Stimulated activated CD8-positive, alpha-beta memory T cell treated with anti-CD3 and anti-CD28 coated beads, Interleukin-7, amount 100 ng/mL, for 48 hours (primary cell): ENCODE measurements at places on chromosomes 6 and 20.

DNA sequence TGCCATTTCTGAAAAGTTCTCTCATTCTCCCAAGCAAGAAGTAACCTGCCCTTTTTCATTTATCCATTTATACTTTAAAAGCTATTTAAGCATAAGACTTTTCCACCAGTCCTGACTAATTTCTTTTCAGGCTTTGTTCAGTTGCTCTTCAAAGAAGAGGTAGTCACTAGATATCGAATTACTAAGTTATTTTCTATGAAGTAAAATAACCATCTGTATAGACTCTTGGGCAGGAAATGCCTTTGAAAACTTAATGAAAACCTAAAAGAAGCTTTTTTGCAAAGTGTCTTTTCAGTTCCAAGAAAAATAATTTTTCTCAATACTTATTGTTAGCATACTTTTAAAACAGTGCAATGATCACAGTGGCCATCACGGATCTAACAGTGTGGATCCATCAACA, 31.3 kb upstream of the LAMP5 start:
- no peak for DNase-seq

DNA sequence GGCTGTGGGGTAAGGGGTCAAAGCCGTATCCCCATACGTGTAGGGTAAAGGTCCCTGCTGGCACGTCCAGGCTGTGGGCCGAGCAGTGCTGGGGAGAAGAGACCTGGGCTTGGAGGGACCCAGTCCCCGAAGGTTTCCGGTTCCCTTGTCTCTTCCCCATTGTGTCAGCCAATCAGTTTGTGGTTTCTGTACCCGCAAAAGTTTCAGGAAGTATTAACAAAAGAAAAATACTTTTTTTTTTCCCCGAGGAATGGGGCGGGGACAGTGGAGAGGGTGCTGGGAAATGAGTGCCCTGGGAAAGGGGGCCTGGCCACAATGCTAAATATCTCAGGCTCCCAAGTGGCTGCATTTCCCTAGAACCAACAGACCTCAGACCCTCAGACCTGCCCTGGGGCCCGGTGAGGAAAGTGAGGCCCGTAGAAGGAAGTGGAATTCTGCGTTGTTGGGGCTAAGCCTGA, 15.2 kb upstream of the AMD1 start:
- no peak for DNase-seq

GRCh38 chr6:37588735-37589108, 89.0 kb upstream of the CCDC167 start:
- DNase-seq, result no peak

- no peak for DNase-seq
Observed at GRCh38 chr6:75393806-75394205, 99.8 kb downstream of the FILIP1 start.

GRCh38 chr20:58384821-58385220, 4.2 kb upstream of the VAPB start:
- DNase-seq, result no peak

GRCh38 chr6:53159558-53159957, 10.9 kb upstream of the GCM1 start:
- DNase-seq, result no peak

- DNase-seq, result no peak
Observed at GRCh38 chr6:26022737-26023136, 60.1 kb downstream of the TRIM38 start.

DNA sequence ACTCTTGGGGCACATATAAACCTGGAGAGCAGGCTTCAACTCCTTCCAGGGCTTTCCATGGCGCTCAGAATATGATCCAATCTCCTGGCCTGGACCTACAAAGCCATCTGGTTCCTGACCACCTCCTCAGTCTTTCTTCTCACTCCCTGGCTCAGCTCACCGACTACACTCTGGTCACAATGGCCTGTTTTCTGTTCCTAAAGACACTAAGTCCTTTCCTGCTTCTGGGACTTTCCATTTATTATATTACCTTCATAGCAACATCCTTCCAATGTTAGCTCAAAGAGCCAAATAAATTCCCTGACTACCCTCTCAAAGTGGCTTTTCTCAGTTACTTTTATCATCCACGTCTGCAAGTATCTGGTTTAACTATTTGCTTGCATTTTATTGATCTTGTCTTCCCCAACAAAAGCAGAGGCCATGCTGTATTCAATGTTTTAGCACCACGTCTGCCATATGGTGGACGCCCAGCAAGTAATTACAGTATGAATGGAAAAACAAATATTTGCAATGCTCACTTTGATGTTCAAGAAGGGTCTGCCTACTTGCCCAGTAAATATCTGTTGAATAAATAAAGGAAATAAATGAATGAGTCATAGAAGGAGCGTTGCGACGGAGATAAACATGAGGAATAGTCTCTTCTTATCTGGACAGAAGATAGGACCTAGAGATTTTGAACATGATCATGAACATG, 328.4 kb downstream of the ESR1 start:
- DNase-seq, result no peak

DNA sequence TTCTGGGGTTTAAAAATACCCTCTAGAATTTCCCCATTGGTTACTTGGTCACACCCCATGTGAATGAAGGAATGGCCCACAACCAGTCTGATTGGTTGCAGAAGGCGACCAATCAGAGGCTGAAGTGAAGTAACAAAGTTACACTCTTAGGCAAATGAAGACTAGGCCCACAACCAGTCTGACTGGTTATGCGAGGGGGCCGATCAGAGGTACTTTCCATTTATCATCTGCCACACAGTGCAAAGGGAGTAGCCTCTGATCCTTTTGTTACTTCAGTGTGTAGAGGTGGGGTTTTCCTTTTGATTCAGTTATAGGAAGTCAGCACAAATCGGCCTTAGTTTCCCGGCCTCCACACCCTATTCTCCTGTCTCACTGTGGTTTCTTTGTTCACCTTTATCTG, 61.2 kb upstream of the SGK1 start:
- peak; percentile 40 for DNase-seq

DNA sequence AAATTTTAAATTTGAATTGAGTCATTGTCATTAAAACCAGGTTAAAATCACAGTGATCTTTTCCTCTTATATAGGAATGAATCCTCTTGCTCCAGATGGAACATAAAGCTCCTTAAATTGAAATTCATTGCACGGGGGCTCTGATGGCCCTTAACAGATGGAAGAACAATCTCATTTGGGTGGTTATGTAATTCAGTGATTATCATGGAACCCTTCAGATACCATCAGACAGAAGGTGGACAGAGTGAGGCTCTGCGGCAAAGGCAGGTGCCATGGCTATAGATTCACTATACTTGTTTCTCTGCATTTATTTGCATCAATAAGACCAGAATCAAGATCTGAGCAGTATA, 17.8 kb upstream of the RNF182 start:
- no peak for DNase-seq

DNA sequence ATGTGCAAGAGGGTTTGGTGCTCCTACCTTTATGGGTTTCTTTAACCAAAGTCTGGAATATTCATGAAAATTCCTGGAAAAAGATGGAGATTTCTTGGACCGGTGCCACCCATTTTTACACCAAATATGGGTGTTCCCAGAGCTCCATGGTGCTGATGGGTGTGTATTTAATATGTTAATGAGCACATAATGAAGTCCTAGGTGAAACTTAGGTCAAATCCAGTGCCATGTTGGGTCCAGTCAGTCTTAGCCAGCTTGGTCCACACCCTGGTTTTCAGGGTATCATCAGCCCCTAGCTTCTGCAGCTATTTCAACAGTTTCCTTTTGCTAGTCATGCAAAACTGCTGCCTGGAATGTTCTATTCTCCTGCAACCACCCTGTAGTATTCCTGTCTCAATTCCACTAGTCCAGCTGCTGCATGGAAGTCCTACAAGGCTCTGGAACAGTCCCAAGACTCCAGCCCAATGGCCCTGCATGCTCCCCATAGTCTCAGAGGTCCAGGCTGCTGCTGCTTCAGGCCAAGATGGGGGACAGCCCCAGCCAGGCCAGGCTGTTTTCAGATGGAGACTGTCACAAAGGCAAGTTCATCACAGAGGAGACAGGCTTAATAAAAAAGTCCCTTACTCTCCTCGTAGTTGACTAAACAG, 31.8 kb downstream of the CST9L start:
- DNase-seq, result no peak

GRCh38 chr6:158654498-158654897, 4.6 kb downstream of the SYTL3 start:
- DNase-seq, result no peak

DNA sequence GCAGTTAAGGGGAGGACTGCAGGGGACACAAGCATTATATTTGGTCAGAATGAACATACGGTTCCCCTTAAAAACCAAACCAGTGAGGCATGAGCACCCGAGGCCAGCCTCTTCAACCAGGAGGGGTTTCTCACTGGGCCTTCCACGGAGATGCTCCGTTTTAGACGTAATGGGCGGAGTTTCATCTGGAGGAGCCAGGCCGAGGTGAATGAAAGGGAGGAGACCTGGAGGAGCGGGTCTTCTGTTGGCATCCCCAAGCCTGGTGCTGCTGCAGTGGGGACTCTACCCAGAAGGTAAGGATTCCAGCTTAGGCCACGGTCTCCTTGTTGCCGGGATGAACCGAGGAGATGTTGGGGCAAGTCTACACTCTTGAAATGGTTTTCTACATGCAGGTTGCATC, 47.4 kb downstream of the ADNP start:
- no peak for DNase-seq

- DNase-seq, result no peak
Observed at GRCh38 chr20:1456300-1456699, 10.3 kb downstream of the NSFL1C start.

- no peak for DNase-seq
Observed at GRCh38 chr6:89204096-89204495, 13.1 kb downstream of the GABRR1 start.

- DNase-seq, result no peak
Observed at GRCh38 chr20:55070001-55070400, 594.6 kb downstream of the DOK5 start.

- DNase-seq, result no peak
Observed at GRCh38 chr20:50335866-50336265, 145.2 kb downstream of the CEBPB start.

GRCh38 chr6:137869549-137870307, 2.7 kb downstream of the TNFAIP3 start:
- DNase-seq, result no peak

DNA sequence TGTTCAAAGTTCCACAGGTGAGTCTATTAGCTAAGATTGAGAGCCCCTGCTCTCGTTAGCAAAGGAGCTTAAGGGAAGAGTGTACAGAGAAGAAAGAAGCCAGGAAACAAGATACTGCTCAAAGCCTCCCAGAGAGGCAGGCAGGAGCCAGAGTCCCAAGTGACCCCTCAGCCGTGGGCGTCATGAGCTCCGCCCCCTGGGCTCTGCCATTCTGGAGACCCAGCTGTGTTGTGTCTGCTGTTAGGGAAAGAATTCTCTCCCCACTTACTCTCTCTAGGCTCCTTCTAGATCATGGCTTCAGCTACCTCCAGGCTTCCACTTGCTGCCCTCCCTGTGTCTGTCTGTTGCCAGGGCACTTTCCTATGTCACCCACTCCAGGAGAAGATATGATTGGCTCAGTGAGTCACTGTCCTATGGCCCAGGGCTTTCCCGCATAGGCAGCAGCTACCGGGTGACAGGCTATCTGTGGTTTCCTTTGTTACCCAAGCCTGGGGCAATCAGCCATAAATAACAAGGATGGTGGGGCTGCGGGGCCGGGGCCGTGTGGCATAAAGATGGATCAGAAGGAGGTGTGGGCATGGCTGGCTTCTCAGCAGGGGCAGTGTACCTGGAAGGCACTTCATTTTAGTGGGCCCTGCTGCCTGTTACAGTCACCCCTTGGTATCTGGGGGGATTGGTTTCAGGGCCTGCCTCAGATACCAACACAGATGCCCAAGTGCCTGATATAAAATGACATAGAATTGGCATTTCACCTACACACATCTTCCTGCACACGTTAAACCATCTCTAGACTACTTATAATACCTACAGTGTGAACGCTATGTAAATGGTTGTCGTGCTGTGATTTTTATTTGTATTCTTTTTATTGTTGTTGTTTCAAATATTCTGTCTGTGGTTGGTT, 118.9 kb downstream of the ARMC2 start:
- peak; percentile 20 for DNase-seq

- DNase-seq, result peak; percentile 44
Observed at GRCh38 chr6:52534966-52535390, 41.9 kb downstream of the TRAM2 start.

DNA sequence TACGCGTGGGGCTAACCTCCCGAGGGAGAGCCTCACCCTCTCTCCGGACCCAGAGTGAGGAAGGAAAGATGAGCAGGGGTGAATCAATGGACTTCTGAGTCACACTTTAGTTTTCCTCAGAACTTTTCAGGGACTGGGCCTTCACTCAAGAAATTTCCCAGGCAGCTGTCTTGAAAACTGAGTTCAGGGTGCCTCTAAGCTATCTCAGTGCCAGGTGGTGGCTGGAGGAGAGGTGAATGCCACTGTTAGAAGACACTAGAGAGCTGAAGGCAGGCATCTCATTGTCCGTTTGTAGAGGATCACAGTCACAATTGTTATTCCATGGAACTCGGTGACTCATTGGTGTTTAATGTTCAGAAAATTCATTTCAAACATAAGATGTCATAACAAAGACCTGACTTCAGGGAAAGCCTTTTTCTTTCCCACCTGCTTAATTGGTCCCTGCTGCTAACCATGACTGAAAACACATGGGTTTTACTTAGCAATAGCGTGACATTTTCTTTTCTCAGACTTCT, 5.3 kb upstream of the SERPINB6 start:
- no peak for DNase-seq

DNA sequence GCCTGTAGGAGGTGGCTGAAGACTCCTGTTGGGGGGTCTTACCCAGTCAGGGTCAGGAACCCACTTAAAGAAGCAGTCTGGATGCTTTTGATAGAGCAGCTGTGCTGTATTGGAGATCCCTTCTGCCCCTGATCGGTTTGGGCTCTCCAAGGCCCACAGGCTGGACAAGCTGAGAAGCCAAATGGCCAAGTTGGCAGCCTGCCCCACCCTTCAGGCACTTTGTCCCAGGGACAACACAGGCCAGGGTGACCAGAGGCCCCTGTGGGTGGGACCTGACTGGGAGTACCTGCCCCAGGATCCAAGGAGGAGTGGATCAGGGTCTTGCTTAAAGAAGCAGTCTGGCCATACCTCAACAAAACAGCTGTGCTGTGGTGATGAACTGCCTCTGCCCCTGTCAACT, 48.4 kb downstream of the ZC2HC1B start:
- DNase-seq, result no peak

GRCh38 chr20:57996936-57997890, 231.2 kb downstream of the ANKRD60 start:
- DNase-seq, result no peak

DNA sequence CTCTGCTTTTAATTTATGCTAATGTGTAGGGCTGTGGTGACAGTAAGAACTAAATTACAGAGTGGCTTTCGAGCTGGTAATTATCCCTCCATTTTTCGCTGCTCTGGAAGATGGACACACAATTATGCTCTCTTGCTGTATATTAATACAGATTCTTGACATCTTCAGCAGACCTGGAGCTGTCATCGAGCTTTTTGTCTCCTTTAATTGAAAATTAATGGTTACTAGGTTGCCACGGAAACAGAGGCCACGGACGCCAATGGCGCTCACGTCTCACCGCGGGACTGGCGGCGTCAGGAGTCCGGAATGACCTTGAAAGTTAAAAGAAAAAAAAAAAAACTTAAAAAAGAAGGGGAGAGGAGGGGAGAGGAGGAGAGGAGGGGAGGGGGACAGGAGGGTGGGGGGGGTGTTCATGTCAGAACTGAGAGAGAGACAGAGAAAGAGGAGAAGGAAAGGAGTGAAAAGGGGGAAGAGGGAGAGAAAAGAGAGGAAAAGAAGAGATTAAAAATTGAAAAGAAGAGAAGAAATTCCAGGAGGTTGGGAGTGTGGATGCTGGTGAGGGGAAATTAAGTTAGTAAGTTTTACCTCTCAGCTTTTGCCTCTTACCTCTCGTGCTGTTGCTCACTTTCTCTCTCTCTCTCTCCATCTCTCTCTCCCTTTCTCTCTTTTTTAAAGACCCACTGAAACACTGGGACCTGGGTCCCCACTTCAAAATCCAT, 22.1 kb upstream of the FOXP4 start:
- no peak for DNase-seq

- no peak for DNase-seq
Observed at GRCh38 chr6:166633732-166634535, 6.9 kb upstream of the RPS6KA2 start.
